Effector CD4-positive, alpha-beta T cell (primary cell): ENCODE measurements at places on chromosomes 12 and 14.

- no peak for DNase-seq
These were observed 289.0 kb downstream of the KSR2 start for GRCh38 chr12:117679776-117680175.

DNA sequence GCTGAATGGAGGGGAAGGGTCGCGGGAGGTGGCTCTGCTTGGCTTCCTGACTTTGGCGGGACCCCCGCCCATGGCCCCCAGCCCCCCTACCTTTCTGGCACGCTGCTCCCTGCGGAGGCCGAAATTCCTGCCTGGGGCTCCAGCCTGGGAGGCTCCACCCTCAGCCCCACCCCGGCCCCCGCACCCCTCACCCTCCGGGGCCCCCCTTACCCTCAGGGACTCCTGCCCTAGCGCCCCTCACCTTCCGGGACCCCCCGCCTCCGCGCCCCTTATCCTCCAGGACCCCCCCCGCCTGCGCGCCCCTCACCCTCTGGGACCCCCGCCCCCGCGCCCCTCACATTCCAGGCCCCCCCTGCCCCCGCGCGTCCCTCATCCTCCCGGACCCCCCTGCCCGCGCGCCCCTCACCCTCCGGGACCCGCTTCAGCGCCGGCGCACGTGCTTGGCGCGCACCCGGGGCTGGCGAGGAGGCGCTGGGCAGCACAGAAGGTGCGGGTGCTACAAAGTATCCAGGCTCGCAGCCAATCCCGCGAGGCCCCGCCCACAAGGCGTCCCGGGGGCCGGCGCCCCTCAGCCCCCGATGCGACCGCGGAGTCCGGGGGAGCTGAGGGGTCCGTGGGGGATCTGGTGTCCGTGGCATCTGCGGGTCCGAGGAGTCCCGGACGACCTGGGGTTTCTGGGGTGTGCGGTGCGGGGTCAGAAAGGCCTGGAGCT, at the start of gene ANHX:
Gene ANHX, minus strand, starts transcription at position 477 of the 712 bp plus-strand sequence. CDS start 1,521 bp downstream, outside the sequence.
- no peak for DNase-seq

- DNase-seq = no peak
These were observed 64.5 kb downstream of the TTC9 start for GRCh38 chr14:70706177-70706576.

GRCh38 chr12:114403690-114404066, 2.3 kb downstream of the TBX5 start:
- no peak for DNase-seq

- no peak for DNase-seq
These were observed 75.3 kb downstream of the RCOR1 start for GRCh38 chr14:102667703-102668102.
